Tibial nerve (tissue), 4 donors: ENCODE measurements at places on chromosomes 5 and 9. TPM values are rescaled to one million over a fixed set of nuclear protein-coding genes. Genes with fewer than 3 reads are reported as not detected.

GRCh38 chr9:101508211-101508610 lies 25.4 kb upstream of the RNF20 start:
- H3K36me3 ChIP-seq, result no peaks in the 10 kb centered on the region
- H3K4me3 ChIP-seq, result no peak overlapping the region
- no peak for DNase-seq
- no peak overlapping the region for H3K27ac ChIP-seq

The NPR3 gene
- total RNA-seq, result 41.4 TPM

GRCh38 chr9:136122425-136123383 lies 4.0 kb upstream of the TMEM250 start:
- H3K27ac ChIP-seq, result no peak overlapping the region
- H3K4me1 ChIP-seq, result no peaks in the 10 kb centered on the region
- no peaks in the 10 kb centered on the region for H3K36me3 ChIP-seq

- no peak overlapping the region for H3K4me3 ChIP-seq
- no peaks in the 10 kb centered on the region for H3K36me3 ChIP-seq
- DNase-seq, result no peak
- no peak overlapping the region for H3K27ac ChIP-seq
- no peaks in the 10 kb centered on the region for H3K27me3 ChIP-seq
Measured at GRCh38 chr9:126988857-126989256, 74.3 kb downstream of the RALGPS1 start.

- H3K4me3 ChIP-seq, result peak overlapping the region; percentile 79
- no peaks in the 10 kb centered on the region for H3K27me3 ChIP-seq
- H3K27ac ChIP-seq, result peak overlapping the region; percentile 98
- peaks cover 74% of the 10 kb centered on the region for H3K4me1 ChIP-seq
- no peaks in the 10 kb centered on the region for H3K36me3 ChIP-seq
Measured at GRCh38 chr9:33164138-33164809, 2.9 kb downstream of the B4GALT1 start.

DNA sequence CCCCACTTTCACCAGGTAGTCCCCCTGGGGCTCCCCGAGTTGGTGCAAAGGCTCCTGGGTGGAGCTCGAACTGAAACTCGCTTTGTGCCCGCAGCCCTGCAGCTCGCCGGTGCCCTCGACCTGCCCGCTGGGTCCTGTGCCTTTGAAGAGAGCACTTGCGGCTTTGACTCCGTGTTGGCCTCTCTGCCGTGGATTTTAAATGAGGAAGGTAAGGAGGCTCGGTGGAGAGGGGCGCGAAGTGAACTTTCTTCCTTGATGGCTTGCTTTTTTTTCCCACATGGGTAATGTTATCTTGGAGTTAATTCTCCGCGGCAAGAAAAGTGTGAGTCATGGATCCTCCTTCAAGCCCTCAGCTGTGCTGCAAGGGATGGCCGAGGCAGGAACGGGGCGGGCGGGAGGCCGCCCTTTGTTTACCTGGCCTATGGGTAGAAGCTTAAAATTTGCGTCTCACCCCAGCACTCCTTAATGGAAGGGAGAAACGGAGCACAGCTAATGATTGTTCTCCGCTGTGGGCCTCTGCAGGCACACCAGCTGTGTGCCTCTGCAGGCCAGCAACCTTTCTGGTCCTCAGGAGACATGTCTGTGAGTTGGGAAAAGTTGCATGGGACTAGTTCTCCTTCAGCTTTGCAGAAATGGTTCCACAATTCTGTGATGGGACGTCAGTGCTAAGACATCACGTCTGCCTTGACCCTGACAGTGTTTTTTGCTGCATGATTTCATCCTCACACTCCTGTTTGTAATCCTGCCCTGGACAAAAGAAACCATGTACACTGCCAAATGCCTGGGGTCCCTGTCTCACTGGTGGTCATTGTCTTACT lies 1.1 kb downstream of the MAMDC2 start:
- H3K4me1 ChIP-seq, result no peaks in the 10 kb centered on the region
- no peaks in the 10 kb centered on the region for H3K27me3 ChIP-seq
- peak overlapping the region; percentile 64 for H3K4me3 ChIP-seq
- no peak for DNase-seq

The WNT8A gene
- total RNA-seq, result not detected
